Stimulated activated CD8-positive, alpha-beta memory T cell treated with anti-CD3 and anti-CD28 coated beads, Interleukin-15, amount 100 ng/mL, for 4 hours (primary cell): ENCODE measurements at places on chromosomes 3 and 15.

DNA sequence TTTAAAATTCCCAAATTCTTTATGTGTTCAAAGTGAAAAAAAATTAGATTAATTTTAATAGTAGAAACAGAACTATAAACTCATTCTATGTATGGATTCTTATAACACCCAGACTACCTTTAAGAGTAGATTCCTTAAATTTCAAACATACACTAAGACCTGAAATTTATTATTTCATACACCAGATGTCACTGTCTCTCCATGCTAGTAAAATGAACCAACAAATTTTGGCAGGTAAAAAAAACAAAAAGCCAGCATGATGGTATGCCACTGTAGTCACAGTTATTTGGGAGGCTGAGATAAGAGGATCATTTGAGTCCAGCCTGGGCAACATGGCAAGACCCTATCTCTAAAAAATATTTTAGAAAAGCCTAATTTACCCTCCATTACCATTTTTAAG is 461.3 kb upstream of the NAALADL2 start:
- DNase-seq, result no peak

- no peak for DNase-seq
Measured at GRCh38 chr3:158295771-158296170, 185.9 kb downstream of the RSRC1 start.

GRCh38 chr15:99992611-99993231 is 259.5 kb upstream of the LYSMD4 start:
- DNase-seq, result no peak

DNA sequence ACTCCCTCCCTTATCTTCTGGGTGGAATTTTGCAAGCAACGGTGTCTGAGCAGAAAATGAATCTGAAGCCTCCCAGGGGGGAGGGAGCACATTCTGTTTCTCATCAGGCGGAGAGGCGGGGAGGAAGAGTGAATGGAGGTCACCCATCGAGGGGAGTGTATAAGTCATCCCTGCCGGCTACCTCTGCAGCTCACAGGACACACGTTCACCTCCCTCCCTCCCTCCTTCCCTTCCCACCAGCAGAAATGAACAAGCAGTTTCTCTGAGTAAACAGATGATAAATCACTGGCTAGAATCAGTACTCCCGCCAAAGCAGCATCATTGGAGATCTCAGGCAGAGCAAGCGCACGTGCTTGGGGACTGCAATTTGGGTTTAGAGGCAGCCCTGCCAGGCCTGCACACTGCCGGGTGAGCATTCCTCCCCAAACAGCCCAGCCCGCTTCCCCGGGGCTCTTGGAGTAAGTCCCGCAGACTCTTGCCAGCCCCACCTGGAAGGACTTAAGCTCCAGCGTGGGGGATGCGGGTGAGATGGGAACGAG is 38.3 kb downstream of the CPN2 start:
- no peak for DNase-seq

- no peak for DNase-seq
Measured at GRCh38 chr3:160831401-160831800, 75.4 kb downstream of the PPM1L start.
